Spleen (tissue), 13 donors: ENCODE measurements at places on chromosomes 1 and 21. TPM values are rescaled to one million over a fixed set of nuclear protein-coding genes. Genes with fewer than 3 reads are reported as not detected.

The PLPPR4 gene
- total RNA-seq, result 0.17 TPM

- DNase-seq, result no peak
Observed at GRCh38 chr1:6464514-6464836, 1.5 kb downstream of the TNFRSF25 start.

DNA sequence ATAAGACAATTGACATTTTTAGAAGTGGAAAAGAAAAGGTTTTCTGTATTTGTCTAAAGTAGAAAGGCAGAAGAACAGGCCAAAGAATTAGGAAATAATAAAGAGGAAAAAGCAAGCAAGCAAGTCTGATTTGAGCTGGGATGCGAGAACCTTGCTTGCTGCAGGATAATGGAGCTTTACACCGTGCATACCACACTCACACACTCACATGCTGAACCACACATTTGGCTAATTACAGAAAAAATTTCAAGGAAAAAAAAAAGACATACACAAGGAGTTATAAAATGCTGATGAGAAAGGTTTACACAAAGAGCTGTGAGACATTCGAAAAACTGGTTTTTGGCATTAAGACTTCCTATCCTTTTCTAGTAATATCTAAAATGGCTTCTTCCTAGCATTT lies 593.9 kb downstream of the KIF26B start:
- no peak for DNase-seq

The RGS8 gene
- total RNA-seq, result not detected

The SYNJ1 gene
- 23.1 TPM for total RNA-seq

DNA sequence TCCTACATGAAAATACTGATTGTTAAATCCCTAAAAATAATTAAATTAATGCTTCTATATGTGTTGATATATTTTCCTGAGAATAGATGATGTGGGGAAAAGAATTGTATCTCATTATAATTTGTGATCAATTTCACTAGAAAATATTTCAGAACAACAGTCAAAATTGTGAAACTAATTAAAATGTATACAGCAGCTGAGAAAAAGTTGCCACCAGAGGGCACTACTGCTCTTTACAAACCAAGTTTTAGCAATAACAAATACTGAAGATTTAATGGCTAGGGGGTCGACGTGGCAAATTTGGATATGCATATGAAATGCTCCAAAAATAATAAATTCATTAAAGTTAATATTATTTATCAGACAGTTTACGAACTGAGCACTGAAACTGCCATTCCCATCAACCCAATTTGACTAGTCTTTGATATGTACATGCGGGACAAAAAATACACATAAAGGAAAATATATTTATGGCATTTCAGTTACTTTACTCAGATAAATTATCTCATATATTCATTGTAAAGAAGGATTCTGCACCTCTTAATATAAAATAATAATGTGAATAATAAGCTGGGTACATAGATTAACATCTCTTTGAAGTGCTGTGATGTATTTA lies 96.3 kb upstream of the TMPRSS15 start:
- DNase-seq, result no peak

The MAP3K21 gene
- total RNA-seq, result 1.4 TPM
